Brain (organoid and tissue), 16 donors: ENCODE measurements at places on chromosomes 3 and 15. TPM values are rescaled to one million over a fixed set of nuclear protein-coding genes. Genes with fewer than 3 reads are reported as not detected.

Gene CEP97
- polyA plus RNA-seq, result 5.7 TPM

DNA sequence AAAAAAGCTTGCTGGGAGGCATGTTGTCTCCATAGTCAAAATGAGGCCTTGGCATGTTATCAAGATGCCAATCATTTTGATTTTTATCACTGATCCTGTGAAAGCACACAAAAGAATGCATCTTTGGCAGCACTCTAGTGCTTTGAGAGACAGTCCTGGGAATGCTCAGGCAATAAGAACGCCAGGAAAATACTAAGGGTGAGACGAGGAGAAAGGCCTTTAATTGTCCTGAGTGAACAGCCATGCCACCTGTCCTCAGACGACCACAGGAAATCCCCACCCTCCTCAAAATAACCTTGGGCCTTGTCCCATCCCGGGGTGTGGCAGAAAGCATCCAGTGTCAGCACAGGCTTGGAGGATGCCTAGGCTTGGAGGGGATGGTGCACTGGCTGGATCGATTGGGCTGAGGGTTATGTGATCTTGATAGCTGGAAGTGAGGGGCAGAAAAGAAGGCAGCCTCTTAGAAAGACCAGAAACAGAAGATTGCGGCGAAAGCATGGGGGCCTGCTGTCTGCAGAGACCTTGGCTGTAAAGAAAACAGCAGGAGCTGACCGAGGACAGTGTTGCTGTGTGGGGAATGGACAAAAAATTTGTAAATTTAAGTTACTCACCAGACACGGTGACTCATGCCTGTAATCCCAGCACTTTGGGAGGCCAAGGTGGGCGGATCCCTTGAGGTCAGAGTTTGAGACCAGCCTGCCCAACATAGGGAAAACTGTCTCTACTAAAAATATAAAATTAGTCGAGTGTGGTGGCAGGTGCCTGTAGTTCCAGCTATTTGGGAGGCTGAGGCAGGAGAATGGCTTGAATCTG, 7.3 kb downstream of the TMEM158 start:
- peak; percentile 50 for DNase-seq

DNA sequence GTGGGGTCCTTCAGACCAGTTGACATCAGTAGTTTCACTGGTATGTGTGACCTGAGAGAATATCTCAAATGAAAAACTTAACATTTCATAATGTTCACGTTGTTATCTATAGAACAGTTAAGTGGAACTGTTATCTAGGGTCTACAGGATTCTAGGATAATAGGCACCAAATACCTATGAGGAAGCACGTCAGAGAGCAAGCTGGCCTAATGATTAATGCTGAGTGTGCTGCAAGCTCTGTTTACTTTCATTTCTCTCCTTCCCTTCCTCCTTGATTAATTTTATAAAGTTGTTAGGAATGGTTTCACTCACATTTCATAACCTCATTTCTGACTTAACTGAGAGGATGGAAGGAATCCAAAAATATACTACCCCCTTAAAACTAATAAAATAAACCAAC, 362.5 kb upstream of the ZNF717 start:
- DNase-seq, result no peak

Gene SH3GL3
- polyA plus RNA-seq, result 16.8 TPM

Gene PPP1R14D
- 0.66 TPM for polyA plus RNA-seq

GRCh38 chr15:92503889-92504288, 110.2 kb downstream of the ST8SIA2 start:
- no peak for DNase-seq

Gene CYP19A1
- 0.58 TPM for polyA plus RNA-seq

GRCh38 chr15:68554721-68555678, 23.8 kb upstream of the CORO2B start:
- DNase-seq, result no peak

Gene CFAP92
- 0.27 TPM for polyA plus RNA-seq

GRCh38 chr3:157238457-157238856, 78.5 kb upstream of the CCNL1 start:
- DNase-seq, result no peak

DNA sequence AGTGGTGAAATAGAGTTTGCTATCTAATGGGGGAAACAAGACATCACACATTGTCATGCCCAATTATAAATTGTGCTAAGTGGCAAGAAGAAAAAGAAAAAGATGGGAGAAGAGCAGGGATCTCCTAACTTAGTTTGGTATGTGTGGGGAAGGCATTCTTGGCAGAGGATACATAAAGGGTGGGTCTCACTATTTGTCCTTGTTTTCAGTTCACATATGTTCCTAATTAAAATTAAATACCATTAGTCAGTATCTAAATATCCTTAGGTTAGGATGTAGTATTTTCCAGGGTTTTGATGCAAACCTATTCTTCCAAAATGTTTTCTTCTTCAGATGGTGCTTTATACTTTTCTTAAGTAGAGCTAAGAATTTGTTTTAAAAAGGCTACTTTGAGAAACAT, 173.7 kb downstream of the B3GALNT1 start:
- no peak for DNase-seq

- DNase-seq, result no peak
Measured at GRCh38 chr3:194736277-194736895, 50.7 kb downstream of the FAM43A start.

GRCh38 chr15:43370310-43370974, 401 bp downstream of the ZSCAN29 start:
- peak; percentile 59 for DNase-seq

DNA sequence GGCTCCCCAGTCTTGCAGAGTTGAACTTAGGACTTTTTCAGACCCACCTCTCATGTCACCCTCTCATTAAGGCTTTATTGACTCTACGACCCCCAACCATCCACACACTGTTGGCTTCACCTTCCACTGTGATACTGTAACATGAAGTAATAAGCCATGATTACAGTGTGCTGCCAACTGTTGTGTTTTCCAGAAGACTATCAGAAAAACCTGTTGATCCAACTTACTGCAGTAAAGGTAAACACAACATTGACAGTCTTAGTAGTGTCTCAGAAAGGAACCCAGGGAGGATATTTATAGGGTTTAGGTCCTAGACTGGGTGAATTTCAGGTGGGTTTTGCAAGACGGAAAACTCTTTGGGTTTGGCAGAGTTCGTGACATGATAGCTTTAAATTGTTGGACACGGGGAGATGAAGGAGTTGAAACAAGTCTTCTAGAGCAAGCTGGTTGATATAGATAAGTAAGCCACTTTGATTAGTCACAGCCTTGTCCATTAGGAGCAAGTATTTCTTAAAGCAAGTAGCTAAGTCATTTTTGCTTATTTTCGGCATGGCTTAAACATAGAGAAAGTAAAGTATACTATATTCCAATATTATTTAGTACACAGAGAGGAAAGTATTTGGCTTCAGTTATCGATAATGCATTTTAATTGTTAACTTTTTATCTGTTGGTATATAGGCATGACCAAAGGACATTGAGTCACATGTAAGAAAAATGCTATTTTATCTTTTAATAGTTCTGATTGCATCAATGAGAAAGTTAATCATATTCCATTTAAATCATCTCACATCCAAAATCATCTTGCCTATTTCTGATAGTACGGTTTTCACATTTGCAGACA, 2.4 kb upstream of the COL6A5 start:
- DNase-seq, result no peak

Gene SLC51B
- 0.51 TPM for polyA plus RNA-seq

DNA sequence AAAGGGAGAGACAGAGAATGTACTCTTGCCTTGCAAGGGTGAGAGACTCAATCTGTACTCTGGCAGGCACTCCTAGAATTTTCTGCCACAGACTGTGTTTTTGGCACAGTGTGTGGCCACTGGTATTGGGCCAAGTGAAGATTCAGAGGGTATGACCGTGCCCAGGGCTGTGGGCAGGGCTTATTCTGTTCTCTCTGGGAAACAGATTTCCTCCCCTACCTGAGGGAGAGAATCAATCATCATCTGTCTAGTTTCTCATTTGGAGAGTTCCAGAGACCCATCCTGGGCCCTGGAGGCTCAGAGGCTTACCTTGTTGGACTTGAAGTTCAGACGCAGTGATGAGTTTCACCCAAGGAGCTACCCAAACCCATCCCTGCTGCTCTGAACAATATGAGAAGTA, 28.2 kb downstream of the CSTA start:
- peak; percentile 4 for DNase-seq

Gene DPPA2
- not detected for polyA plus RNA-seq

Gene ZNF609
- 29.4 TPM for polyA plus RNA-seq

Gene CRTC3
- 37.2 TPM for polyA plus RNA-seq

GRCh38 chr3:67087788-67088187, 89.7 kb downstream of the KBTBD8 start:
- DNase-seq, result no peak

DNA sequence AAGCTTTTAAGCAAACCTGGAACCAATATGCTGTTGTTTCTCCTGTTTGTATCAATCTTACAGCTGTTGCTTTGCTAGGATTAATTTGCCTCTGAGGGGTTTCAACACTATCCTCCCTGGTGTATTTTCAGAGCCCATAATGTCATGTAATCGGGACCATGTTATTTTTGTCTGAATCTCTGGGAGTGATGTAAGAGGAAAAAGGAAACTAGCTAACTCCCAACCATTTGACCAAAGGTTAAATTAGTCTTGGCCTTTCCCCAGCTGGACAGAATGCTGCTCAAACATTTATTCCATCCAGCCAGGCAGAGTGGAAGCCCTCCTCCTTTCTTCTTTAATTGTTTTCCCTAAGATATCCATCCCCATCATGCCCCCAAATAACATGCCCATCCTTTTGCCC, 142.2 kb downstream of the ALDH1A2 start:
- no peak for DNase-seq

GRCh38 chr15:33068511-33068990, 126.0 kb downstream of the FMN1 start:
- peak; percentile 22 for DNase-seq

Gene AQP9
- polyA plus RNA-seq, result 0.32 TPM

GRCh38 chr15:40949756-40950207, 3.5 kb upstream of the CHAC1 start:
- DNase-seq, result no peak

- DNase-seq, result no peak
Measured at GRCh38 chr3:12886736-12887135, 45.4 kb upstream of the RPL32 start.

Gene XPC
- 18.6 TPM for polyA plus RNA-seq

- DNase-seq, result no peak
Measured at GRCh38 chr3:43785551-43785950, 94.8 kb downstream of the ABHD5 start.

Gene C15orf62
- 1.1 TPM for polyA plus RNA-seq

DNA sequence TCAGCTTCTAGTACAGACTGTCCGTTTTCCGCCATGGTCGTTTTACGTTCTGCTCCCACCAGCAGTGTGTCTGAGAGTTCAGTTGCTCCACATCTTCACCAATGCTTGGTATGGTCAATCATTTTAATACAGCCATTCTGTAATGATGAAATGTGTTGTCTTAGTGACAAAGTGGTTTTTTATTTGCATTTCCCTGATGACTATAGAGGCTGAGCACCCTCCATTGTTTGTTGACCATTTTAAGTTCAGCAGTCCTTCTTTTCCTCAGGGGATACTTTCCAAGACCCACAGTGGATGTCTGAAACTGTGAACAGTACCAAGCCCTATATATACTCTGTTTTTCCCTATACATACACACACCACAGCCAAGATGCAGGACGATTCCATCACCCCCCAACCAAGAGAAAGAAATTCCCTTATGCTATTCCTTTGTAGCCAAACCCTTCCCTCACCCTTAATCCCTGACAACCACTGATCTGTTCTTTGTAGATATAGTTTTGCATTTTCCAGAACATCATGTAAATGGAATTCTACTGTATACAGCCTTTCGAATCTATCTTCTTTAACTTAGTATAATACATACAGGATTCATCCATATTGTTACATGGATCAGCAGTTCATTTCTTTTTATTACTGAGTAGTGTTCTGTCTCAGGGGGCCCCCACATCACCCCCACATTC, 55.9 kb downstream of the C3orf20 start:
- no peak for DNase-seq

Gene P3H2
- polyA plus RNA-seq, result 1.0 TPM

- no peak for DNase-seq
Measured at GRCh38 chr3:179158336-179159039, 10.3 kb downstream of the PIK3CA start.

- DNase-seq, result no peak
Measured at GRCh38 chr3:79085171-79085570, 682.6 kb downstream of the ROBO1 start.

GRCh38 chr15:85646538-85647091, 148.1 kb downstream of the KLHL25 start:
- DNase-seq, result no peak

Gene ARHGEF26
- polyA plus RNA-seq, result 14.4 TPM

DNA sequence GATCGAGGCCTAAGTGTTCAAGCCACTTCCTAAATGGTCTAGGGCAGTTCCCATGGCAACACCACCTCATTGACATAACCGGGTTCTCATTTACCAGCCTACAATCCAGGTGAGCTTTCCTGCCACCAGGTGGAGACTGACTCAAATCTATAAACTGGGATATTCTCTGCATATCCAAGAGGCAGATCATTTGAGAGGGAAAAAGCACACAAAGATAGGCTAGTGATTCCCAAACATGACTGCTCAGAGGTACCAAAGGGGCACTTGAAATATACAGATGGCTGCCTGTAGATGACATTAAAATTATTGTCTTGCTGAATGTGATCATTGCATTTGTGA, 141.3 kb upstream of the PROK2 start:
- peak; percentile 69 for DNase-seq

Gene HRH1
- 1.3 TPM for polyA plus RNA-seq

DNA sequence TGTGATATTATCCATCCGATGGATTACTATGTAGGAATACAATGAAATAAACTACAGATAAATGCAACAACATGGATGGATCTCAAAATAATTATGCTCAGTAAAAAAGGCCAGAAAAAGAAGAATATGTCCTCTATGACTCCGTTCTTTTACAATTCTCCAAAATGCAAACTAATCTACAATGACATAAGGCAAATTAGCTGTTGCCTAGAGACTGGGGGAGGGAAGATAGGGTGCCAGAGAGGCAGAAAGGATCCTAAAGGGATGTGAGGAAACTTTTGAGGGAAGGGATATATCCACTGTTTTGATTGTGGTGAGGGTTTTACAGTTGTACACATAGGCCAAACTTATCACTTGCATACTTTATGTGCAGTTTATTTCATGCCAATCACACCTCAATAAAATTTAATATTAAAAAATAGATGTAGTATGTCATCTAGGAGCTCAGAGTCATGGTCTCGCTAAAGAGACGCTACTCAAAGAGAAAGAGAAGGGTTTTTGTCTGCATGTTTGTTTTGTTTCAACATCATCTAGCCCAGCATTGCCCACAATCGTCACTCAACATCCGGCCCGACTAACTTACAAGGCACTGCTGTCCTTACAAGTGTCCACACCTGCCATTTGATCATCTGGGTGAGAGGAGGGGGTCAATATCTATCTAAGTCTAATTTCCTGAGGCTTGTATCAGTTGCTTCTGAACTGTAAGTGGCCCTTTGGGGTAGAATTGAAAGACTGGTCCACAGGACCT, 29.5 kb downstream of the HES1 start:
- DNase-seq, result peak; percentile 88

DNA sequence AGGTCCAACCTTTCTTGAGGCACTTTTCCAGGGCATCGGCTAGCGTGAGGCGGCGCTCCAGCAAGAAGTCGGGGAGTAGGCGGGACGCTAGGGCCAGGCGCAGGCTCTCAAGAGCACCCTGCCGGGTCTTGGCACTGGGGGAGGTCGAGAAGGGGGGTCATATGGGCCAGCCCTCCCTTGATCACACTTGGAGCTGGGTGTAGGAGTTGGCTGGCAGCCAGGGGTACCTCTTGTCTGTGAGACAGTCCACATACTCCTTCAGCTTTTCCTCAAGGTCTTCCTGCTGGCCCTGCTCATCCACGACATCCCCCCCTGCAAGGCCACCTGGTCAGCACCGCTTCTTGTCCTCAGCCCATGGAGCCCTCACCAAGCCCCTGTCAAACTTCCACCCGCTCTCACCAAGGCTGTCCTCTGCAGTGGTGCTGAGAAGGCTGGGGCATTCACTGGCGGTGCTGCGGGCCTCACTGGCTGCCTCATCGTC, 2.0 kb downstream of the IFRD2 start:
- DNase-seq, result no peak
